Spinal cord (tissue), 10 donors: ENCODE measurements at places on chromosomes 12 and 14. TPM values are rescaled to one million over a fixed set of nuclear protein-coding genes. Genes with fewer than 3 reads are reported as not detected.

- DNase-seq = no peak
Measured at GRCh38 chr12:113211160-113211559, 10.1 kb upstream of the TPCN1 start.

- no peak for DNase-seq
Measured at GRCh38 chr14:101875041-101875726, 89.2 kb upstream of the DYNC1H1 start.

MYF6 gene
- total RNA-seq = 0.61 TPM

CYP46A1 gene
- 5.5 TPM for total RNA-seq

KRT80 gene
- not detected for total RNA-seq

LMO3 gene
- total RNA-seq = 113 TPM

PGF gene
- total RNA-seq = 23.0 TPM
